ENCODE measurements at places on chromosomes 16 and 17.

GRCh38 chr17:199191-199604 is 17.7 kb upstream of the DOC2B start:
- DNase-seq = peak; percentile 3
- H3K4me3 ChIP-seq = no peak overlapping the region
- H3K27me3 ChIP-seq = no peaks in the 10 kb centered on the region

- no peak overlapping the region for H3K4me3 ChIP-seq
- DNase-seq = no peak
These were observed 18.7 kb downstream of the RBFOX3 start for GRCh38 chr17:79592198-79592597.

DNA sequence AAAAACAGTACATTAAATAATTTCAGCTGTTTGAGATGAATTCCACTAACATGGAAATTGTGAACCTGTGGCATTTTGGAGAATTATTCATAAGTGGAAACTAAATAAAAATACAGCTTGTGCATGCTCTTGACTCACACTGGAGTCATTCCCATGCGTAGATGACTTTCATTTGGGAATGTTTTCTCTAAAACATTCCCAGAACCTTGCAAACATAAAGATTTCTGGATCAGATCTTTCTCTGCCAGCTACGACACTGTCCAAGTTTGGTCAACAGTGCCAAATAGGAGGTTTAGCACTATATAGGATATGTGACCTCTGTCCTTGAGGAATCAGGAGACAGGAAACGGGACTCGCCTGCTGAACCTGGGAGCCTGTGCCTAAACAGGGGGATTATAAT is 400.9 kb downstream of the SLC39A11 start:
- H3K4me3 ChIP-seq = no peak overlapping the region
- H3K27me3 ChIP-seq = no peaks in the 10 kb centered on the region
- no peaks in the 10 kb centered on the region for H3K36me3 ChIP-seq

- no peak overlapping the region for H3K4me3 ChIP-seq
- no peak overlapping the region for H3K27ac ChIP-seq
- H3K4me1 ChIP-seq = no peaks in the 10 kb centered on the region
- no peaks in the 10 kb centered on the region for H3K36me3 ChIP-seq
- no peaks in the 10 kb centered on the region for H3K27me3 ChIP-seq
These were observed 372.7 kb upstream of the ZFHX3 start for GRCh38 chr16:73420676-73421075.

DNA sequence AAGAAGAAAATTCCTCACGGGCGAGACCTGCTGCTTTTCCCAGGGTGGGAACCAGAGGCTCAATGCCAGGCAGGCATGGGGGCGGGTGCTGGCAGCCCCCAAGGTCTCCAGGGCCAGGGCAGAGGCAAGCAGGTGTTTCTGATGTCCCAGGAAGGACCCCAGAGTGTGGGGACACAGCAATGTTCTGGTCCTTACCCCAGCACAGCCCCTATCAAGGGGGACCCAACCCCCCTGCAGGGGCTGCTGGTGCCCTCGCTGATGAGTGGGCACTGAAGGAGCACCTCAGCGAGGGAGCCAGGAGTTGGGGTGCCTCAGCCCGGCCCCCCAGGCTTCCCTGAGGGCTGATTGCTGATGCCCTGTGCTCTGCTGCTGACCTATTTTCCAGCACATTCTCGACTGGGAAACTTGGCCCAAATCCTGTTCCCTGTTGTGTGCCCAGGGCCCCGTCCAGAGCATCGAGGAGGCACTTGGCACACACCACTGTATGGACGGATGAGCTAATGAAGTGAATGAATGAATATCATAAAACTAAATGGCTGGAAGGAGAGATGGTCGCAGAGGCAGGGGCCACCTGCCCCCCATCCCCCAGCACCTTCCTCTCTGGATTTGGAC is 2.8 kb downstream of the DBNDD1 start:
- H3K4me3 ChIP-seq = no peak overlapping the region
- H3K27ac ChIP-seq = no peak overlapping the region
- H3K27me3 ChIP-seq = no peaks in the 10 kb centered on the region
- H3K4me1 ChIP-seq = peaks cover 3% of the 10 kb centered on the region
- no peak for DNase-seq
- no peaks in the 10 kb centered on the region for H3K36me3 ChIP-seq

- no peak overlapping the region for H3K27ac ChIP-seq
- H3K36me3 ChIP-seq = no peaks in the 10 kb centered on the region
- DNase-seq = no peak
- no peak overlapping the region for H3K4me3 ChIP-seq
- no peaks in the 10 kb centered on the region for H3K4me1 ChIP-seq
These were observed 81.7 kb downstream of the YPEL2 start for GRCh38 chr17:59413014-59413766.

DNA sequence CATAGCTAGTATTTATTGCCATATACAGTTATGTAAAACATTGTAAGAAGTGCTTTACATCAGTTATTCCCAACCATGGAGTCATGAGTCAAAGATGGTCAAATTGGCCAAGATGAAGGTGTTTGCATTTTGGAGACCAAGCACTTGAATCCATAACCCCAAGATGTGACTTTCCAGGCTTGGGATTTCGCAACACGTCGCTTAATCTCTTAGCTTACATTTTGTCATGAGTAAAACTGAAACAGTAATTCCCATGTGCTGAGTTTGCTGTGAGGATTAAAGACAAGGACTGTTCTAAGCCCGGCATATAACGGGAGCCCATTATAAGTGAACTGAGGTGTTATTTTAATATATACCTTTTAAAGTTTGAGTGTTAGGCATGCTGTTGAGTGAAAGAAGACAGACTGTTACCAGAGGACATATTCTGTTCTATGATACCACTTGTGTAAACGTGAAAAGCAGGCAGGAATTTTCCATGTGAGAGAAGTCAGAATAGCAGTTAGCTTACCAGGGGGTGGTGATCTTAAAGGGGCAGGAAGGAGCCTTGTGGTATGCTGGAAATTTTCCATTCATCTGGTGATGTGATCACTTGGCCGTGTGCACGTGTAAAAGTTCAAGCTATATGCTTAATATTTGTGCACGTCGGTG is 484.9 kb downstream of the WWOX start:
- H3K4me1 ChIP-seq = no peaks in the 10 kb centered on the region
- no peak overlapping the region for H3K27ac ChIP-seq
- H3K4me3 ChIP-seq = no peak overlapping the region
- DNase-seq = no peak
- no peaks in the 10 kb centered on the region for H3K27me3 ChIP-seq

DNA sequence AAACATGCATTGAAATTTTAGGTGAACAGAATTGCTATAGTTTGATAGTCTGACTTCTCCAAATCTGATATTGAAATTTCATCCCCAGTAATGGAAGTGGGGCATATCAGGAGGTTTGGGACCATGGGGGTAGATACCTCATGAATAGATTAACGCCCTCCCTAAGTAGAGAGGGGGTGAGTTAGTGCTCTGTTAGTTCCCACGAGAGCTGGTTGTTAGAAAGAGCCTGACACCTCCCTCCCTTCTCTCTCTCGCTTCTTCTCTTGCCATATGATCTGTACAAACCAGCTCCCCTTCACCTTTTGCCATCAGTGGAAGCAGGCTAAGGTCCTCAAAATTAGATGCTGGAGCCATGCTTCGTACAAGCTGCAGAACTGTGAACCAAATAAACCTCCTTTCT is 78.8 kb downstream of the BRIP1 start:
- H3K36me3 ChIP-seq = no peaks in the 10 kb centered on the region
- H3K4me3 ChIP-seq = no peak overlapping the region
- H3K27ac ChIP-seq = no peak overlapping the region

DNA sequence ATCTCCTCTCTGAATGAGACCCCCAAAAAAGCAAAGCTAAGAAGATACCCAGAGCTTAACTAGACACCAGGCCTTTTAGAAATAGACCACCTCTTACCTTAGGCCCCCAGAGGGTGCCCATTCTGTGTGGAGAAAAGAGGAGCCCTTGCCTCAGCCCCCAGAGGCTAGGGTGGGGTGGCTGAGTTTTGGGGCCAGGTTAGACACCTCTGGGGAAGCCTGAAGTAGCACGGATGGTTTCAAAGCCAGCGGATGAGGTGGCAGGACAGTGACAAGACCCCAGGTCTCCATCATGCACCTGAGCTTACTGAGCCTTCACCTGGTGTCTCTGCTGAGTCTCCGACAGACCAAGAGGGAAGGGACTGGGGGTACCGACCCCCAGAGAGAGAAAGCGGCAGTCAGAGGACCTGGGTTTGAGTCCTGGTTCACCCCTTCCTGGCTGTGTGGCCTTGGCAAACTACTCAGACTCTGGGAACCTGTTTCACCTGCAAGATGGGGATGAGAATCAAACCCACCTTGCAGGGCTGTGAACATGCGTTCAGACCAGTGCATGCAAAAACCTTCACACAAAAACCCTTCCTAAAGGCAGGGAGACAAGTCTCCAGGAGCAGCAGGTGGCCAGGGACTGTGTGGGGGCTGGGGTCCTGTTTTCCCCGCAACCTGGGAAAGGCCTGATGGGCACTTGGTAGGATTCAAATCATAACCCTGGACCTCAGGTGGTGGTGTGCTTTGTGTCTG is 7.7 kb downstream of the SCGB1C2 start:
- no peak for DNase-seq
- H3K36me3 ChIP-seq = no peaks in the 10 kb centered on the region
- no peaks in the 10 kb centered on the region for H3K27me3 ChIP-seq
- H3K4me3 ChIP-seq = no peak overlapping the region
- no peaks in the 10 kb centered on the region for H3K4me1 ChIP-seq

DNA sequence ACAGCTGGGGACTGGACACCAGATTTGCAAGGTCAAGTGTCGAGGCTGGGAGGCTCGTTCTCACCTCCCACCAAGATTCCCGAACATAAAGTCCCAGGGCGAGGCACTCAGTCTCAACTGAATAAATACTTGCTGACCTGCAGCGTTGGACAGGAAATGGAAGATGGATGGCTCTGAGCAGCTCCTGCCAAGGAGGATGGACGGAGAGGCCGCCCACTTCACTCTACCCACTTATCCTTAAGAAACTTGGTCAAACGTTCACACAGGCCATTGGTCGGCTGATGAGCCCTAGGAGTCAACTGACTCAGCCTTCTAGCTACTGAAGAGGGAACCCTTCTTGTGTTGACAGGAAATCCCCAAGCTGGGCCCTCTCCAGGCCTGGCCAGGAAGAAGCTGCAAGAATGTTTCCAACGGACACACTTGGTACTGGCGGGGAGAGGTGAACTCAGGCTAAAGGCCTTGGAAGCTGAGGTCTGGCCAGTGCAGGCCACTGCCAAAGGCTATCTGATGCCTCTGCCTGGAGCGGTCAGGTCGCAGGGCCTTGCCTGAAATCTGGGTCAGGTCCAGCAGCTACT is 50.0 kb downstream of the VAC14 start:
- H3K27ac ChIP-seq = peak overlapping the region; percentile 80
- H3K4me3 ChIP-seq = no peak overlapping the region
- H3K27me3 ChIP-seq = no peaks in the 10 kb centered on the region
- peaks cover 63% of the 10 kb centered on the region for H3K4me1 ChIP-seq
- peak; percentile 98 for DNase-seq

DNA sequence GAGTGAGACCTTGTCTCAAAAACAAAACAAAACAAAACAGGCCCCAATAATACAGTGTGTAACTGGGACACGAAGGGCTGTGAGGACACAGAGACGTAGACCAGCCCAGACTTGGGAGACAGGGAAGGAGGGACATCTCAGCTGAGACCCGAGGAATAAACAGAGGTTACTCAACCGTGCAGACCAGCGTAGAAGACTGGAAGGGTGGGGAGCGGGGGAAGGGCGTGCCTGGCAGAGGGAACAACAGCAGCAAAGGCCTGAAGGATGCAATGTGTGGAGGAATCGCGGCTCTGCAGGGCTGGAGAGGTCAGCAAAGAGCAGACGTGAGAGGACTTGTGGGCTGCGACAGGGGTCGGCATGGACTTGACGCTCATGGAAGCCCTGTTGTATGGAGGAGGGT is 11.6 kb upstream of the CES4A start:
- no peaks in the 10 kb centered on the region for H3K27me3 ChIP-seq
- no peaks in the 10 kb centered on the region for H3K36me3 ChIP-seq

GRCh38 chr16:89123831-89124100 is 30.1 kb downstream of the ACSF3 start:
- no peak for DNase-seq
- H3K27me3 ChIP-seq = no peaks in the 10 kb centered on the region
- H3K36me3 ChIP-seq = peaks cover 11% of the 10 kb centered on the region
- H3K4me1 ChIP-seq = no peaks in the 10 kb centered on the region
- H3K4me3 ChIP-seq = no peak overlapping the region

- no peaks in the 10 kb centered on the region for H3K36me3 ChIP-seq
These were observed 78.0 kb upstream of the DOC2B start for GRCh38 chr17:259341-259976.

DNA sequence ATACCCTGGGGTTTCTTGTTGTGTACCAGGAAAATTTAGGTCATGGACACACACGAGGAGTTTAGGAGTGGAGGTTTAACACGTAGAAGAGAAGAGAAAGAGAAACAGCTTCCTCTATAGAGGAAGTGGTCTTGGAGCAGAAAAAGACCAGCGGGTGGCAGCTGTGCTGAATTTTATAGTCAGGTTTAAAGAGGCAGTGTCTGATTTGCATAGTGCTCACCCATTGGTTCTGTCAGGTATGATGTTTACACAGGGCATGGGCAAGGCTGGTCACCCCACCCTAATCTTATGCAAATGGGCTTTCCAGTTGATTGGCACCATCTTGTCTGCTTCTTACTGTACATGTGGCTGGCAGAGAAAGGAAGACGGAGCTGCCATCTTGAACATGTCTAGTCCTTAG is 309.0 kb downstream of the CDH13 start:
- no peaks in the 10 kb centered on the region for H3K27me3 ChIP-seq
- H3K27ac ChIP-seq = no peak overlapping the region
- H3K36me3 ChIP-seq = no peaks in the 10 kb centered on the region
- H3K4me1 ChIP-seq = no peaks in the 10 kb centered on the region

- peak; percentile 59 for DNase-seq
- H3K4me1 ChIP-seq = no peaks in the 10 kb centered on the region
- peaks cover 11% of the 10 kb centered on the region for H3K27me3 ChIP-seq
- H3K4me3 ChIP-seq = no peak overlapping the region
These were observed 69.3 kb upstream of the MED13 start for GRCh38 chr17:62134397-62134796.

DNA sequence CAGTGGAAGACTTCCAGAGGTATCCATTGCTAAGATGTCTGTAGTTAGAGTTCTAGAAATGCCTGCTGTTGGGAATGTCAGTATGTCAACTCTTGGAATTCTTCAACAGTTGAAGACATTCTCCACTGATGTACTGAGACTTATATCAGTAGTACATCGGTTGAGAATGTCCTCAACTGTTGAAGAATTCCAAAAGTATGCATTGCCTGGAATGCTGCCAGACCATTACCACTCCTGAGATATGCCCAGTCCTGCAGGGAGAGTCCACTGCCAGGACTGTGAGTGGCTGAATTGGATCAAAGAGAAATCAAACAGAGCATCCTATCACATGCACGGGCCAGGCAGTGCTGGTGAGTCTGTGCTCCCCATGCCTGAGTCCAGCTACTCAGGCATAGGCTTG is 42.0 kb downstream of the IL21R start:
- no peaks in the 10 kb centered on the region for H3K36me3 ChIP-seq
- H3K27ac ChIP-seq = no peak overlapping the region
- no peaks in the 10 kb centered on the region for H3K27me3 ChIP-seq
- peak; percentile 27 for DNase-seq

DNA sequence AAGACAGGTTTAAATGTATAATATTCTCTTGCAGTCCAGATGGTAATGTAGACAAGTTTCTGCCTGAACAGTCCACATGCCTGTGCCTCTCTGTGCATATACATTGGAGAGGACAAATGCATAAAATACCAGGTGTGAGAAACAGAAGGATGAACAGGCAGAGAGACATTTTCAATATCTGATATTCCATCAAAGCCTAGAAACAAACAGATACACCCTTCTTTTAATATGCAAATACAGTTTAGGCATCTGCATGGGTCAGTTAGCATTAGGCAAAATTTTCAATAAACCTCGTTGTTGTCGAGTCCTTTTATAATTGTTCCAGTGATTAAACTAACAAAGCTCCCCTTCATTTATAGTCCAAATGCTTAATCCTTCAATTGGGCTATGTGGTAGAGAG is 897 bp downstream of the OMG start:
- no peaks in the 10 kb centered on the region for H3K4me1 ChIP-seq
- H3K27me3 ChIP-seq = no peaks in the 10 kb centered on the region
- DNase-seq = no peak

Measured in fibroblast of lung (primary cell).